ENCODE measurements at places on chromosomes 16 and 17.

- no peak for DNase-seq
Measured at GRCh38 chr16:80557037-80557436, 16.2 kb downstream of the DYNLRB2 start.

DNA sequence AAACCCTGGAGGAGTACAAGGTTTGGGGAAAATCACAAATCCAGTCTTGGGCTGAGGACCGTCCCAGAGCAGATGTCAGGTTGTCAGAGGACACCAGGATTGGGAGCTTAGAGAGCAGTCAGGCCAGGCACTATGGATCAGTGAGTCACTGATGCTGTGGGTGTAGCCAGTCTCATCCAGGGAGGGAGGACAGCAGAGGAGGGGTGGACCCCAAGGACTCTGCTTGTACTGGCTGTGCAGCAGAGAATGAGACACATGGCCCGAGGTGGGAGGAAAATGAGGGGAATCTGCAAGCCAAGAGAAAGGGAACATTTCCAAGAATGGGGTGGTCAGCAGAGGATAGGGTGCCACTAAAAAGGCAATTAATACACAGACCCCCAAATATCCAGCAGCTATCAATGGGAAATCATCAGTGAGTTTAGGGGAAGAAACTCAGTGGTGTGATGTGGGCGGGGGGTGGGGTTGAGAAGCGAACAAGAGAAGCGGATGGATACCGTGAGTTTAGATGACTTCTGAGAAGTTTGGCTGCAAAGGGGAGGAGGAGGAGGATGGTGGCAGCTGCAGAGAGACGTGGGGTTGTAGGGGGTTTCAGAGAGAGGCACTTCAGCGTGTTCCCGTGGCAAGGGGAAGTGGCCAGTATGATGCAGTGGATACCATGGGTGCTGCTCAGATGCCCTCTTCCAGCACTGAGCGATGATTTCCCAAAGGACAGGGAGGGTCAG lies 43.9 kb downstream of the ARHGAP27 start:
- no peak for DNase-seq

GRCh38 chr17:17917394-17917793 lies 54.8 kb downstream of the TOM1L2 start:
- no peak for DNase-seq

DNA sequence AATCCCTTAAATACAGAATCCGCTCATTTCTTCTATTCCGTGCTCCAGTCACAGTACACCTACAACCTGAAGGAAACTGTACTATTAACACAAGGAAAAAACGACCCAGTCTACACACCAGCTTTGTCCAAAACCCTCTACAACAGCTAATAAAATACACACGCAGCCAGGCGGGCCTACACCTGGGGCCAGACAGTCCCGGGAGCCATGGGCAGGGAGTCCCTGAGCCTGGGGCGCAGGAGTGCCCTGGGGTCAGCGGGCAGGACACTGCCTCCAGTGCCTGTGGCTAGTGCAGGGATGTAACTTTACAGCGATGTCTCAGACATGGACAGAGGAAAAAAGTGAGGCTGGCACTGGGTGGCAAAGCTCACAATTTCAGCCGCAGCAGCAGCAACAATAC lies 28.5 kb downstream of the GNPTG start:
- DNase-seq: no peak

GRCh38 chr17:69643686-69644085 lies 229.2 kb downstream of the MAP2K6 start:
- DNase-seq: no peak

GRCh38 chr17:50636804-50637195 lies 2.1 kb downstream of the ABCC3 start:
- no peak for DNase-seq

DNA sequence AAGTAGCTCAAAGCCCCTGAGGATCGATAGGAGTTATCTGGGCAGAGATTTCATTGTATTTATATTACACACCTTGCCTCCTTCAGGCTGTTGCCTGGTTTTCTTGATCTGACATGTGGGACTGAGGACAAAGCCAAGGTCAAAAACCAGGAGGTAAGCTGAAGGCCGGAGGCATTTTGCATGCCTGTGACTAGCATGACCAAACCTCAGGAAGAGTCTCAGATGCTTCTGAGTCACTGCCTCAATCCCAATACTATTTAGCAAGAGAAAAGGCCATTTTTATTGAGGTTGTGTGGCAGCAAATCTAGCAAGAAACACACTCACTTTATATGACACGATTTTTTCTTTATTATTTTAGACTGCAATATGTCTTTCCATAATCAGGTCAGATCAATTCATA lies 968.1 kb downstream of the CDH11 start:
- no peak for DNase-seq

DNA sequence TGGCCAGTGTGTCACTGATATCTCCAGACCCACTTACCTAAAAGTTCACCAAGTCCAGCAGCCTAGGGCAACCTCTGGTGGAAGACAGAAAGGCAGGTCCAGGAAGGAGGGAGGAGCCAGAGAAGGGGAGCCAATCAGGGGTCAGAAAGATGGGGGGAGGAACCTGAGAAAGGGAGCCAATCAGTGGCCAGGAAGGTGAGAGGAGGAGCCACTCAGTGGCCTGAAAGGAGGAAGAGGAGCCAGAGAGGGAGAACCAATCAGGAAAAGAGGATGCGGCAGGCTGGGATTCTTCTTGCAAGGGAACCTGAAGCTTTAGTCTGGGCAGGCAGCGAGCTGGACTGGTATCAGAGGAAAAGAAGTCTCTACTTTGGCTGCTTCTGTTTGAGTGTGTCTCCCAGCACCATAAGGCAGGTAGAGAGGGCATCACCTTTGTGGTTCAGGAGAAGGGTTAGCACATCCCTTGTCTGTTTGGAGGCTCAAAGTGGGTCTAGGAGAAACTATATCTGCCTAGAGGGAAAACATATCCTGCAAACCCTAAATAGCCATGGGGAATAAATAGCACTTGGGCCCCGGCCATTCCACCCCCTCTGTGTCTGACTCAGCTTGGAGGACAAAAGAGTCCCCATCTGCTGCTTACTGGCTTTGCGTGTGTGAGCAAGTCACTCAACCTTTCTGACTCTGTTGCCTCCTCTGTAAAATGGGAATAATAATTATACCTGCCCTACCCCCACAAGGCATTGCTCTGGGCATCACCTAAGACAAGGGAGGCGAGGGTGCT lies 43.4 kb upstream of the CRHR1 start:
- no peak for DNase-seq

GRCh38 chr16:53429221-53429943 lies 4.9 kb upstream of the RBL2 start:
- no peak for DNase-seq

- DNase-seq: no peak
Measured at GRCh38 chr17:73290399-73291259, 21.2 kb downstream of the CDC42EP4 start.

- DNase-seq: no peak
Measured at GRCh38 chr17:69223809-69224208, 4.8 kb downstream of the ABCA10 start.

DNA sequence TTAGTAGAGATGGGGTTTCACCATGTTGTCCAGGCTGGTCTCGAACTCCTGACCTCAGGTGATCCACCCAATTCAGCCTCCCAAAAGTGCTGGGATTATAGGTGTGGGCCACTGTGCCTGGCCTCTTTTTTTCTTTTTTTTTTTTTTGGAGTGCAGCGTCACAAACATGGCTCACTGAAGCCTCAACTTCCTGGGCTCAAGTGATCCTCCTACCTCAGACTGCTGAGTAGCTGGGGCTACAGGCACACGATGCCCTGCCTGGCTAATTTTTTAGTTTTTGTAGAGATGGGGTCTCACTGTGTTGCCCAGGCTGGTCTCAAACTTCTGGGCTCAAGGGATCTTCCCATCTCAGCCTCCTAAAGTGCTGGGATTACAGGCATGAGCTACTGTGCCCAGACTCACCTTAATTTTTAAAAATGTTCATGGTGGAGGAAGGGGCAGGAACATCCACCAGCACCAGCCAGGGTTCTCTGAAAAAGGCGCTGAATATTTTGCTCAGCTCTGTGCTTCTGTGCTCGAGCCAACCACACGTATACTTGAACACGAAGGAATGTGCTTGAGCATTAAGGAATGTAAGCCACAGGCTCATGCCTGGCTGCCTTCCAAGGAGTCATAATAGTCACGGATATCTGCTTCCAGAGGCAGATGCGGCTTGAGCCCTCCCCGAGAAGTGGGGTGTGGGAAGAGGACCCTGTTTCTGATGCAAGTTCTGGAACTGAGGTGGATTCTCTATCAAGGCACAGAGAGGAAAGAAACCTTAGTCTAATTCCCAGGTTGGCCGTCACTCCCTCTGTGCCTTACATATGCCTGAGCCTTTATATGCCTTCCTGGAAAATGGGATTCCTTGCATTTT lies 65.5 kb upstream of the CREBBP start:
- DNase-seq: no peak

- DNase-seq: no peak
Measured at GRCh38 chr16:24524855-24525677, 14.3 kb upstream of the RBBP6 start.

- DNase-seq: no peak
Measured at GRCh38 chr17:42518755-42519545, 17.1 kb upstream of the NAGLU start.

GRCh38 chr16:775236-775796 lies 12.9 kb downstream of the RPUSD1 start:
- no peak for DNase-seq

GRCh38 chr17:9259419-9259818 lies 238.1 kb downstream of the NTN1 start:
- DNase-seq: no peak

GRCh38 chr16:63785170-63785569 lies 1336.7 kb downstream of the CDH11 start:
- no peak for DNase-seq

DNA sequence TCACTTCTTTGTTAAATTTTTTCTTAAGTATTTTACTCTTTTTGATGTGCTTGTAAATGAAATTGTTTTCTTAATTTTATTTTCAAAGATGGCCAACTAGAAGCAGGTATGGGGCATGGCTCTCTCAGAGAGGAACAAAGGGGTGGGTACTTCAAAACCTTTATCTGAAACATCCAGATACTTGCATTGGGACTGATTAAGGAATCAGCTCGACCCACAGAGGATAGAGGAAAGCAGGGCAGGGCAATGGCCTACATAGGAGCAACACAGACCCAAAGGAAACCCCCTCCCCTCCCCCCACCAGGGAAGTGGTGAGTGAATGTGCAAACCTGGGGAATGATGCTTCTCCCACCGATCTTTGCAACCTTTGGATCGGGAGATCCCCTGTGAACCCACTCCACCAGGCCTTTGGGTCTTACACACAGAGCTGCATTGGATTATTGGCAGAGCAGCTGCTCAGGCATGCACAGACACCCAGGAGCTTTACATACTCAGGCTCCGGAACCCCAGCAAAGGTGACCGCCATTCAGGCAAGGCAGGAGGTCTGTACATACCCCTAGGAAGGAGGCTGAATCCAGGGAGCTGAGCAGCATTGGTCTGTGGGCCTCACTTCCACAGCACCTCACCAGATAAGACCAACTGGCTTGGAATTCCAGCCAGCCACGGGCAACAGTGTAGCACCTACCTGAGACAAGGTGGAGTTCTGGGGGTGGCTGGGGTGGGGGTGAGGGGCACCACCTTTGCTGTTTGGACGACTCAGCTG lies 3.0 kb upstream of the CCR7 start:
- DNase-seq: no peak

DNA sequence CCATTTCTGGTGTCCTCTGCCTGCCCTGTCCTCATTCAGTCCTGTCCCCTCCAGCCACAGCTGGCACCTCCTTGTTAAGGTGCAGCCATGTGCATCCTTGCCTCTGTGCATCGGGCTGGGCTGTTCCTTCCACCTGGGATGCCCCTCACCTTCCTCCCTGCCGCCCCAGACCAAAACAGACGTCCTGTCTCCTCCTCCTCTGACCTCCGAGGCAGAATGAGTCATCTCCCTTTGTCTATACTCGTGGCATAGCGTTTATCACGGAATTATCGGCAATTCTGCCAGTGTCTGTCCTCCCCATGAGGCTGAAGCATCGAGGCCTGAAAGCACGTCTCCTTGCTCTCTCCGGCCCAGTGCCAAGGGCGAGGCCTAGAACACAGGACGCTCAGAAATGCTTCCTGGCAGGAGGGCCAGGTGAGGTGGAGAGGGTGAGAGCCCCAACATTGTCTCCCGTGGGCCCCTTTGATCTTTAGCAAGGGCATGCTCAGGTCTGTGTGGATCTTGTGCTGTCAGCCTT lies 4.6 kb downstream of the RAI1 start:
- DNase-seq: no peak

DNA sequence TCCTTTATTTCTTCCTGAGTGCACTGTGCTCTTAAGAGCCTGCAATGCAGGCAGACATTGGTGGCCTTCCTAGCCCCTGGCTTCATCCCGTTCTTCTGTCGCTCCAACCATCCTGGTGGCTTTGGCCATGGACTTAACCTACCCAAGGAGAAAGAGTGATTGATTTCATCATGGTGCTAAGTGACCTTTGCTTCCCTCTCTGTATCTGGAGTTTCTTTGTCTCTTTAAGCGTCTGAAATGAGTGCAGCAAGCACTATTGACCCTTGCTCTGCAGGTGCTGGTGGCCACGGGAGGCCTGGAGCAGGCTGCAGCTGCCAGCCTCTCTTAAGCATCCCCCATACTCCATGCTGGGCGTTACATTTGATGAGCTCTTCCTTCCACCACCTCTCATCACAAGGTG lies 60.5 kb downstream of the RAP1GAP2 start:
- no peak for DNase-seq

GRCh38 chr16:72664056-72664508 lies 383.8 kb downstream of the ZFHX3 start:
- no peak for DNase-seq

- peak; percentile 23 for DNase-seq
Measured at GRCh38 chr16:50153596-50154419, 702 bp downstream of the TENT4B start.

- DNase-seq: no peak
Measured at GRCh38 chr16:74743668-74744299, 30.8 kb downstream of the FA2H start.

- peak; percentile 65 for DNase-seq
Measured at GRCh38 chr17:42112552-42113176, at the start of gene DHX58. Gene DHX58 (minus strand): TSS chr17:42112714. CDS start chr17:42111892, 822 bp downstream.

DNA sequence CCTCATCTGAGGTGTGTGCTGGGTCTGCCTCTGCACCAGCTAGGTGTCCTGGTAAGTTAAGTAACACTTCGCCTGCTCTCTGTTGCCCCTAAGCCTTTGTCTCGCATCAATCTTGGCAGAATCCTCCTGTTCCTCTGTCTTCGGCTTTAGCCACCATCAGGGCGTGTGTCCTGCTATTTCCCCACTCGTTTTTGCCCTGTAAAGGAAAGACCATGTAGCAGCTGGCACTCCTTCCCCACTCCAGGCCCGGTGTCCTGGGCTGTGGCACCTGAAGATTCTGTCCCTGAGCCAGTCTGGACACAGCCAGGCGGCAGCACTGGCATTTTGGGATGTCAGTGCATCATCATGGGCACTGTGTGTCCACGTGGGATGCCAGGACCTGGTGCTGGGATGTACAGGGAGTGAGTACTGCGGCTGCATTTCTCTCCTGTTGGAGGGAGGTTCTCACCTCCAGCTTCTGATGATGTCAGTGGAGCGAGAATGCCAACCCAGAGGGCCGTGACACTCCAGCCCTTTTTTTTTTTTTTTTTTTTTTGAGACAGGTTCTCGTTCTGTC lies 26.2 kb upstream of the FOXK2 start:
- DNase-seq: no peak

- no peak for DNase-seq
Measured at GRCh38 chr16:72530434-72530833, 358.5 kb upstream of the PMFBP1 start.
